ENCODE measurements at places on chromosomes 7 and 10.

DNA sequence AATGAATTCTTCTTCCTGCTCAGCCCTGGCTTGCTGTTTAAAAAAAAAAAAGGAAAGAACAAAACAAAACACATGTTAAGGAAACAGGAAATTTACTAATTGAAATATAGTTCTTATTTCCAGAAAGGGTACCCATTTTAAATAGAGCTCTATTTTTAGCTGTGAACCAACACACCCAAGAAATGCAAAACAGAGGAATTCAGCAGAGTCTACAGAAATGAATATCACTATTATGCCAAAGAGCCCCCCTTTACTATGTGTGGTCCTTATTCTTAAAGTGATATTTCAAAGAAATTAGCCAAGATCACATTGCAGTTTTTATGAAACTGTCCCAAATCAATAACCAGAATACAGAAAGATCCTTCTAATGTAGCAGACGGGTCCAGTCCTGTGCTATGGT, 53.7 kb downstream of the CCDC6 start:
- no peak for DNase-seq

GRCh38 chr10:44986670-44987069, 8.1 kb upstream of the DEPP1 start:
- no peak for DNase-seq

GRCh38 chr7:64873155-64873500, 29.9 kb upstream of the ZNF273 start:
- DNase-seq: no peak

DNA sequence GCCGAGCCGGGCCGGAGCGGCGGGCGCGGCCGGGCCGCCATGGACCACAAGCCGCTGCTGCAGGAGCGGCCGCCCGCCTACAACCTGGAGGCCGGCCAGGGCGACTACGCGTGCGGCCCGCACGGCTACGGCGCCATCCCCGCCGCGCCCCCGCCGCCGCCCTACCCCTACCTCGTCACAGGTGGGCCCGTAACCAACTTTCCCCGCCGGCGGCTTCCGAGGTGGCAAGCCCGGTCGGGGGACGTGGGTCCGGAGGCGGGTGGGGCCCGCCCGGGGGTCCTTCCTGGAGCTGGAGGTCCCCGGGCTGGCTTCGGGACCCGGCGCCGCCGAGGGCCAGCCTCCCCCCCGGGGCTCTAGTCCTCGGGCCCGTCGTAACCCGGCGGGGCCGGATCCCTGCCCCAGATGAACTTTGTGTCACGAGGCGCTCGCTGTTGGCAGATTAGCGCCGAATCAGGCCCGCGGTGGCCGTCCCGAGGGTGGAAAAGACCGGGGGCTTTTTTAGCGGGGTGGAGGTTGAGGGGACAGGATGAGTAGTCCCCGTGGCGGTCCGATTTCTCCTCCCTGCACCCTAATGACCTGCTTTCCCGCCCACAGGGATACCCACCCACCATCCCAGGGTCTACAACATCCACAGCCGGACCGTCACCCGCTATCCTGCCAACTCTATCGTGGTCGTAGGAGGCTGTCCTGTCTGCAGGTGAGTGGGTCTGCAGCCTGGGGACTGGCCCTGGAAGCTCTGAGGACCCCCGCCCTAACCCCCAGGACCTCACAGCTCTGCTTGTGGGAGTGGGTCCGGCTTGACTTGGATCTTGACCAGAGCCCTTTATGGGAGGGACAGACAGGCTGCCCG, 496 bp downstream of the BRI3 start:
- DNase-seq: no peak

DNA sequence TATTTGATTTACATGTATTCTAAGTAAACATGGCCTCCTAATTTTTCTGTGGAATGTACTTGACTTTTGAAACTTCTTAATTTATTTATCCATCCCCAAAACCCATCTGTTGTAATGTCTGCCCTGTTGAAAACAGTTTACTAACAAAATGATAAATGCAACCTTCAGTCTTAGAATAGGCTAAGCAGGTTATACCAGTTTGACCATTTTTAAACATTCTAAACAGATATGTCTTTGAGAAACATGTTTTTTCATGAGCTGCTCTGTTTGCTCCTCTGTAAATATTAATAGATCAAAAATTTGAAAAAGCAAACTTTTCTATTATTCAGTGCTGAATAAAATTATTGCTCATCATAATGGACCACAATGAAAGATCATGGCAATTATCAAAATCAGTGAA, 33.4 kb upstream of the NRBF2 start:
- no peak for DNase-seq

DNA sequence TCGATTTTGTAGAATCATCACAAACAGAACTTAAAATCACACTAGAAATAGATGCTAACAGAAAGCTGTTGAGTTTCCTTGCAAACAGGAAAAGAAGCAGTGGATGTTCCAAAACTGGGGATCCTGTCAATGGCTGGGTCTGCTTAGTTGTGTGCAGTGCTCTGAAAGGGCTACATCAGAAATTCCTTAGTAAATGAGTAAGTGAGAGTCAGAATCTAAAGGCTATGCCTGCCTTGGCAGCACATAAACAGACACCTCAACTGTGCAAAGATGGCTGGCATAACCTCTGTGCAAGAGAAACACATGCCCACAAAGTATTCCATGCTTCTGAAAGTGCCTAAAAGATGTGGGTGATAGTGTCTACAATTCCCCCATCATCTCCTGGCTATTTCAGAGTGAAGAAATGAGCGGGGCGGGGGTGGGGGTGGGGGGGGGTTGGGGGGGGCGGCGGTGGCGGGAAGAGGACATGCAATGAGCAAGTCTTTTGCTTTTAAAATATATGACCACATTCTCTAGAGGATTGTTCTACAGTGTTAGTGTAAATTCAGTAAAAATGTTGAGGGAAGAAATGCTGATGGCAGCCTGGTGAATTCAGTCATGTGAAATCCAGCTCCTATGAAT, 138.1 kb upstream of the LAMB4 start:
- DNase-seq: no peak

Data from stimulated activated CD8-positive, alpha-beta memory T cell treated with anti-CD3 and anti-CD28 coated beads, Interleukin-4, amount 100 ng/mL, for 1 hour (primary cell).